NCI-H748 treated with DMSO at 0.1 percent for 48 hours (cell line): ENCODE measurements at places on chromosomes 16 and 17.

GRCh38 chr17:55458978-55459377 is 37.3 kb upstream of the MMD start:
- DNase-seq, result no peak

DNA sequence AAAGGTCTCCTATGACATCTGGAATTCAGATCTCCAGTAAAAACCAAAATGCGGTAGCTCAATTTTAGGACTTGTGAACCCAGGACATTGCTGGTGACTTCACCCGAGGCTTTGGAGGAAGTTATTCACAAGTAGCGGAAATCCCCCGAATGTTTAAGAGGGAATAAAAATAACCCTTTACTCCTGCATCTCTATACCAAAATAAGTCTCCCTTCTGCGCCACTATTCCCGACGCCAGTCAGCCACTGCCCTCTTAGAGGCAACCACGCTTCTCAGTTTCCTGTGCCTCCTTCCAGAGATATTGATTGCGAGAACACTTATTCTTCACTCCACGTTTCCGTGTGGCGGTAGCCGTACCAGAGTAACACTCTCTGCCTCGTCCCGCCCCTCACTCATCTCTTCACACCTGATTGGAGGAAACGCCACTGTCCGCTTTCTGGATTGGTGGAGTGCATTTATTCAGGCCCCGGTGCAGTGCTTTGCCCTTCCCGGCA is 27.4 kb downstream of the EMP2 start:
- no peak for DNase-seq

- DNase-seq, result no peak
Observed at GRCh38 chr16:14004729-14005315, 66.3 kb upstream of the MRTFB start.

DNA sequence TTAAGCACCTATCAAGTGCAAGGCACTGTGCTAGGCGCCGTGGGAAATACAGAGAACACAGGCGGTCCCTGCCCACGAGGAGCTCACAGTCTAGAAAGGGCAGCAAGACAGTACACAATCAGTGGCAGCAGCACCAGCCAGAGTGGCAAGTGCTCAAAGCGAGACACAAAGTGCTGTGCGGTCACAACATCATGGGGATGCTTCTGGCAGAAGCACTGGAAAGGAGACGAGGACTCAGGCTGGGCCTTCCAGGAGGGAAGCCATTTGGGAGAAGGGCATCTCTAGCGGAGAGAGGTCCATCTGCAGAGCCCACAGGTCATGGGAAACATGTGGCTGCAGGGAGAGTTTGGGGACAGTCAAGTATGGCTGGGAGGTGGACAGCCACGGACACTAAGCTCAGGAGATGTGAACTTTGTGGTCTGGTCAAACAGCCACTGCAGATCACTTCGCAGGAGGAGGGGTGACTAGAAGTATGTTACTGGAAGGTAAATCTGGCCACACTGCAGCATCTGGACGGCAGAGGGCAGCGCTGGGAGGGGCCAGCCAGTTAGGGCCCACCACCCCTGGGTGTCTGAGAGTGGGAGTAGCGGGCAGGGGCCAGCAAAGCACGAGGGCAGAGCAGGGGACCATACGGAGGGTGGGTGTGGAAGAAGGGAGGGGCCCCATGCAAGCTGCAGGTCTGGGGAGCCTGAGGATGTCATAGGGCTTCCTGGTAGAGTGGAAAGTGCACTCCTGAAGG is 71.1 kb downstream of the N4BP1 start:
- no peak for DNase-seq

GRCh38 chr16:87306516-87306915 is 10.7 kb downstream of the C16orf95 start:
- DNase-seq, result no peak

GRCh38 chr17:61349350-61349749 is 50.3 kb upstream of the TBX2 start:
- no peak for DNase-seq

DNA sequence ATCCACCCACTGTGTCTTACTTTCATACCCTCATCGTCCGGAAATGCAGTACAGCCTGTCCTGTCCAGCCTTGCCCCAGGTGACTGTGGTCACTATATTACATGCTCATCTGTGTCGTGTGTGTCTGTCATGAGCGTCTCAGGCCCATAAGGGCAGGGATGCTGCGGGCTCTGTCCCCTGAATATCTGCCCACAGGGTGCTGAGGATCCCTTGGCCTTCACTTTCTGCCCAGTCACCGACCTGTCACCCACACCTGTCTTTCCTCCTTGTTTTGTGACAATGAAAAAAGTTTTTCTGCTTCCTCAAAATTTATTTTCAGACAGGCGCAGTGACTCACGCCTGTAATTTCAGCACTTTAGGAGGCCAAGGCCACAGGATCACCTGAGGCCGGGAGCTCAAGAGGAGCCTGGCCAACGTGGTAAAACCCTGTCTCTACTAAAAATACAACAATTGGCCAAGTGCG is 1.4 kb upstream of the CTRB1 start:
- DNase-seq, result no peak

DNA sequence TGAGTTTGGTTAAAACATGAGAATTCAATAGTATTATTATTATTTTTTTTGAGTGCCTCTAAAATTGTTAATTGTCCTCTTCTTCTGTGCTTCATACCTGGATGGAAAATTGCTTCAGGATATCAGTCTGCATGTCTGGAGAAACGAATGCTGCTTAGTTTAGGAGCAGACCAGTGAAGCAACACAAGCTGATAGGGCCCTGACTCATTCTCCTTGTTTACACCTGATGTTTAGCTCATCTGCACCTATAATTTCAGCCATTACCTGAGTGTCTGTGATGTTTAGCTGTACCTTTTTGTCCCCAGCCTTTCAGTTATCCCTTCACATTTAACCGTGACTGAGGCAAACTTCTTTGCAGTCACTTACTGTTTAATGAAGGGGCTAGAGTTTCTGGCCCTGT is 14.8 kb downstream of the SNTB2 start:
- DNase-seq, result no peak

GRCh38 chr16:8583732-8584131 is 6.6 kb downstream of the TMEM114 start:
- no peak for DNase-seq

DNA sequence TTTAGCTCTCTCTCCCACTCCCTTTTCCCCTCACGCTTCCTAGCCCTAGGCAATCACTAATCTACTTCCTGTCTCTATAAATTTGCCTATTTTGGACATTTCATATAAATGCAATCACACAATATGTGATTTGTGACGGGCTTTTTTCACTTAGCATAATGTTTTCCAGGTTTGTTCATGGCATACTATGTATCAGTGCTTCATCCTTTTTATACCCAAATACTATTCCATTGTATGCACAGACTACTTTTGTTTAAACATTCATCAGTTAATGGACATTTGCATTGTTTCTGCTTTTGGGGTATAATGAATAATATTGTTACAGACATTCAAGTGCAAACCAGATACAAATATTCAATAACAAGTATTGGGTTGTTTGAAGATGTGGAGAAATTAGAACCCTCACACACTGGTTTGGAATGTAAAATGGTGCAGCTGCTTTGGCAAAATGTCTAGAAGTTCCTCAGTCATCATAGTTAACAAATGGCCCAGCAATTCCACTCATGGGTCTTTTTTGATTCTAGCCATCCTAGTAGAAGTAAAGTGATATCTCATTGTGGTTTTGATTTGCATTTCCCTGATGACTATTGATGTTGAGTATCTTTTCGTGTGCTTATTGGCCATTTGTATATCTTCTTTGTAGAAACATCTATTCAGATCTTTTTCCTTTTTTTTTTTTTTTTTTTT is 67.7 kb downstream of the TBX4 start:
- no peak for DNase-seq

DNA sequence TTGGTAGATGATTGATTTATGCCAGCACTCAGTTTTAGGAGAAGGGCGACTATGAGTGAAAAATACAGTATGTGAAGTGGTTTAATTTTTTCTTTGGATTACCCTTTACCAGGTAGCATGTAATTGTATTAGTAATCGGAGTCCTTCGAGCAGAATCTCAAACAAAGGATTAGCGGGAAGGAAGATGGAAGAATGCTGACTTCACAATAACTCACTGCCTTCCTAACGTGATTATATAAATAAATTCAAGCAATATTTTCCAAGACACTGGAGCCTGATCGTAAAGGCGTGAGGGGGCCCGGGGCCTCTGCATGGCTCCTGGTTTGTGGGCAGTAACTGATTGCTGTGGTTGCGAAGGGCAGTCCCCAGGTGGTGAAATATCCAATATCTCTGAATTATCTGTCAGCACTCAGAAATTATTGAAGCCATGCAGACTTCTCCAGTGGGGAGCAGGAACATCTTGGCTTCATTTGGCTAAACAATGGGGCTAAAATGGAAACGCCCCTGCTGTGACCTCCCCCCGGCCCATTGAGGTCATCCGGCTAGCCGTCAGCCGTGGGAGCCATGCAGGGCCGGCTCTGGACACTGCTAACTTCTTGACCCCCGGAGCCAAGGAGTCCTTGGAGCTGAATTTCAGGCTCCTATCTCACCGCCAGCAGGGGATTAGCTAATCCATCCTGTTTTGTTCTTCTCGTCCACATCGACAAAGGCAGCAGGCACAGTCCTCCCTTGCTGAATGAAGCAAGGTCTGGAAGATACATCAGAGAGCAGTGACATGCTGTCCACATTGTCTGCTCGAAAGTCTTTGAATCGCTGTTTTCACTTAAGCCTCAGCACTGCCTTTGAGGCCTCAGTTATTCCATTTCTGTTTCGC is 295.9 kb upstream of the N4BP1 start:
- DNase-seq, result no peak

GRCh38 chr16:88130681-88131080 is 179.4 kb downstream of the BANP start:
- no peak for DNase-seq

DNA sequence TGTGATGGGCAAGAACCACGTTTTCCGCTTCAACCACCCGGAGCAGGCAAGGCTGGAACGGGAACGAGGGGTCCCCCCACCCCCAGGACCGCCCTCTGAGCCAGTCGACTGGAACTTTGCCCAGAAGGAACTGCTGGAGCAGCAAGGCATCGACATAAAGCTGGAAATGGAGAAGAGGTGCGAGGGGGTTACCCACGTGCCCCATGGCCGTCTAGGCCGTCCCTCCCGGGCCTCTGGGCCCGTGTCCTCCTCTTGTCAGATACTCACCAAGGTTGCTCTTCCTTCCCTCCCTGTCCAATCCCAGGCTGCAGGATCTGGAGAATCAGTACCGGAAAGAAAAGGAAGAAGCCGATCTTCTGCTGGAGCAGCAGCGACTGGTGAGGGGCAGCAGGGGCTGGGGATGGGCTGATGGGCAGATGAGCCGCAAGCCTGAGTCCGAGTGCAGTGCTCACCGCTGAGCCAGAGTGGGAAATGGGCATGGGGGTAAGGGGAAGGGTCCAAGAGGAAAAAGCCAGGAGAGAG is 14.7 kb downstream of the SLC52A1 start:
- DNase-seq, result no peak

- DNase-seq, result no peak
Observed at GRCh38 chr17:42467889-42468288, 9.2 kb downstream of the ATP6V0A1 start.

DNA sequence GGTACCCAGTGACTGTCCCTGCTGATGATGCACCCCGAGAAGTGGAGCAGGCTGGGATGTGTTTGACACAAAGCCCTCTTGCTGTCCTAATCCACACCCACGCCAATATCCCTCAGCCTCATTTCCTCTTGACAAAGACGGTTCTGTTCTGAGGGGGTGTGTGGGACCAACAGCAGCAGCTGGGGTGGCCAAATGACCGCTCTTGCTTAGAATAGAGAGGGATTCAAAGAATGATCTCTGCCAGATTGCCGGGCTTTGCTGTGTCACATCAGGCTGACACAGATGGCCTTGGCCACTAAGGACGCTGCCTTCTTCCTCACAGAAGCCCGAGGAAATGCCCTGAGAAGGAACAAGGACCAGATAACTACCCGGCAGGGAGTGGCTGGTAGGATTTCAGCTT is 250.7 kb downstream of the NTN1 start:
- DNase-seq, result no peak
